Right lobe of liver (tissue), 6 donors: ENCODE measurements at places on chromosomes 3 and 15. TPM values are rescaled to one million over a fixed set of nuclear protein-coding genes. Genes with fewer than 3 reads are reported as not detected.

DNA sequence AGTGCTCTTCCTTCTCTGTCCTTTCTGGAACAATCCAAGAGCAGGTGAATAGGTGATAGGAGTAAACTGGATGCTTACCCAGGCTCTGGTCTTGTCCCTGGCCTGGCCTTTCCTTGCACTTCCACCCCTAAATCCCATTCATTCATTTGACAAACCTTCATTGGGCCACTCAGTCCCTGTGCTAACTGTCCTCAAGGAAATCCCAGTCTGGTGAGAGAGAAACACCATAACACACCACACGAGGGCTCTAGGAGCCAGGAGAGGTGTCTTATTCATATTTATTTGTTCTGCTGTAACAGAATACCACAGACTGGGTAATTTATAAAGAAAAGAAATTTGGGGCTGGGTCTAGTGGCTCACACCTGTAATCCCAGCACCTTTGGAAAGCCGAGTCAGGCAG lies 22.8 kb downstream of the EFCC1 start:
- DNase-seq, result no peak
- no peaks in the 10 kb centered on the region for H3K36me3 ChIP-seq
- H3K4me1 ChIP-seq, result peaks cover 7% of the 10 kb centered on the region
- H3K27ac ChIP-seq, result no peak overlapping the region
- H3K4me3 ChIP-seq, result no peak overlapping the region

Gene CIDEC
- total RNA-seq, result 1.0 TPM

DNA sequence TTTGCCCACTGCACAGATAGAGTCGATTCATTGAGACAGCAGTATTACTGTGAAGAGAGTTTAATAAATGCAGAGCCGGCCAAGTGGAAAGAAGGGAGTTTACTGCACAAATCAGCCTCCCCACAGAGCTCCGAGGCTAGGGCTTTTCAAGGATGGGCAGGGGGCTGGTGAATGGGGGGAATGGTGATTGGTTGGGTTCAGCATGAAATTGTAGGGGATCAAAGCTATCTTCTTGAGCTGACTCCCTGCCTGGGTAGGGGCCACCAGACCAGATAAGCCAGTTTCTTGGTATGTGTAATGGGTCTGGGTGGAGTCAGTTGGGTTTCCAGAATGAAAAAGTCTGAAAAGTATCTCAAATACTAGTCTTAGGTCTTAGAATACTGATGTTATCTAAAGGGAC lies 66.6 kb downstream of the SYNPR start:
- no peaks in the 10 kb centered on the region for H3K4me1 ChIP-seq
- no peak overlapping the region for H3K27ac ChIP-seq
- H3K27me3 ChIP-seq, result peaks cover 3% of the 10 kb centered on the region
- no peaks in the 10 kb centered on the region for H3K36me3 ChIP-seq
- DNase-seq, result no peak

Gene DISP2
- total RNA-seq, result 0.39 TPM

- H3K27me3 ChIP-seq, result no peaks in the 10 kb centered on the region
- no peaks in the 10 kb centered on the region for H3K4me1 ChIP-seq
Observed at GRCh38 chr3:134516905-134517304, 31.0 kb downstream of the CEP63 start.

Gene CCR9
- total RNA-seq, result not detected

Gene ESYT3
- 0.29 TPM for total RNA-seq

GRCh38 chr15:56390739-56391267 lies 25.6 kb downstream of the TEX9 start:
- no peak for DNase-seq
- no peaks in the 10 kb centered on the region for H3K27me3 ChIP-seq
- H3K4me1 ChIP-seq, result no peaks in the 10 kb centered on the region
- no peak overlapping the region for H3K27ac ChIP-seq
- H3K36me3 ChIP-seq, result no peaks in the 10 kb centered on the region

DNA sequence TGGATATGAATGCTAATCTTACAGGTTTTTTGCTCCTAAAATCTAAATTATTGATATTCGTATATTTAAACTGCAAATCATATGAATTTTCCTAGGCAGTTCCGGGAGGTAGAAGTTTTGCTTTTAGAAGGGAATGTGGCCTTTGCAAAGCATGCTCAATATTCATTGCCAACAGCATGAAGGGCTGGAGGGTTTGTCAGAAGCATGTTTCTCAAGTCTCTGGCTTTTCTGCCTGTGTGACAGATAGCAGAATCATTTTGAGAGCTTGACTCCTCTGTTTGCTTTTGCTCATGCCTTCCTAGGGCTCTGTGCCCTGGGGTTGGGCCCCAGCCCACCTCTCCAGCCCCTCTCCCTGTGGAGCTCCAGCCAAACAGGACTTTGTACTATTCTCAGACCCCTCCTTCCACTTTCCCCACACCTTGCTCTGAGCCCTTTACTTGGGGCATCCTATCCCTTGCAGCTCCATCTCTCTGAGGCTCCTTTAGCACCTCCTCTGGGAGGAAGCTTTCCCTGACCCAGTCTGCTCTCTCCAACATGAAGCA lies 91.3 kb downstream of the ARNT2 start:
- H3K4me1 ChIP-seq, result no peaks in the 10 kb centered on the region
- no peak overlapping the region for H3K27ac ChIP-seq
- no peak for DNase-seq
- no peak overlapping the region for H3K4me3 ChIP-seq
- H3K27me3 ChIP-seq, result no peaks in the 10 kb centered on the region
- H3K36me3 ChIP-seq, result no peaks in the 10 kb centered on the region

- no peaks in the 10 kb centered on the region for H3K36me3 ChIP-seq
- H3K27ac ChIP-seq, result no peak overlapping the region
- DNase-seq, result no peak
- no peaks in the 10 kb centered on the region for H3K4me1 ChIP-seq
- no peak overlapping the region for H3K4me3 ChIP-seq
- H3K27me3 ChIP-seq, result no peaks in the 10 kb centered on the region
Observed at GRCh38 chr3:132008837-132009236, 26.0 kb downstream of the CPNE4 start.

GRCh38 chr3:31275038-31275572 lies 257.6 kb upstream of the STT3B start:
- H3K27me3 ChIP-seq, result no peaks in the 10 kb centered on the region
- H3K27ac ChIP-seq, result no peak overlapping the region
- peaks cover 9% of the 10 kb centered on the region for H3K4me1 ChIP-seq

DNA sequence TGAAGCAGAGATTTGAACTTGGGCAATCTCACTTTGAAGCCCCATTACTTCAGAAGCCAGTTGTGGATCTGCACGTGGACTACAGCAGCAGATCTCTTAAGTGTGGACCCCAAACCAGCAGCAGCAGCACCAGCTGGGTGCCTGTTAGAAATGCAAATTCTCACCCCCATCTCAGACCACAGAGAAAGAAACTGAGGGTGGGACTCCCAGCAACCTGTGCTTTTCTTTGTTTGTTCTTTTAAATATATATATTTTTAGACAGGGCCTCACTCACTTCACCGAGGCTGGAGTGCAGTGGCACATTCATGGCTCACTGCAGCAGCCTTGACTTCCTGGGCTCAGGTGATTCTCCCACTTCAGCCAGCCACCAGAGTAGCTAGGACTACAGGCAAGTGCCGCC lies 53.2 kb downstream of the SLTM start:
- no peak overlapping the region for H3K27ac ChIP-seq
- peaks cover 26% of the 10 kb centered on the region for H3K36me3 ChIP-seq
- no peak for DNase-seq
- H3K4me3 ChIP-seq, result no peak overlapping the region
- H3K27me3 ChIP-seq, result no peaks in the 10 kb centered on the region

GRCh38 chr3:146468234-146468633 lies 1.1 kb downstream of the PLSCR2 start:
- DNase-seq, result no peak
- no peaks in the 10 kb centered on the region for H3K36me3 ChIP-seq
- no peak overlapping the region for H3K4me3 ChIP-seq
- H3K27me3 ChIP-seq, result no peaks in the 10 kb centered on the region
- H3K4me1 ChIP-seq, result no peaks in the 10 kb centered on the region
- H3K27ac ChIP-seq, result no peak overlapping the region

- no peaks in the 10 kb centered on the region for H3K36me3 ChIP-seq
- H3K4me1 ChIP-seq, result peaks cover 36% of the 10 kb centered on the region
- peak overlapping the region; percentile 30 for H3K27ac ChIP-seq
Observed at GRCh38 chr15:61084944-61085367, 144.1 kb downstream of the RORA start.

Gene TMCO5A
- total RNA-seq, result not detected

DNA sequence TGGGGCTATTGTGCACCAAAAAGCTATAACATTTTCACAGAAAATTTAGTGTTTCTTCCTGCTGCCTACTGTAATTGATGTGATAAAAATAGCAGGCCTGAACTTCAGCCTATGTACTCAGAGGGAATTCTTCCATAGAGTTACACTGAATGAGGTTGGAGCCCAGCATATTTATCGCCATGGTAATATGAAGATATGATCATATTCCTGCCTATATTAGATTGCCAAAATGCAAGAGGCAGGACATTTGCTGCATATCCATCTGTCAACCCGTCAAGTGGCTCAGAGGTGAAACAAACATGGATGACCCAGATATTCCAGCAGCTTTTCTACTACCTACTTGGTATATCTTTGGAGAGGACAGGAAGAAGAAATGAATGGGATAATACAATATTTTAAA lies 1150.6 kb downstream of the TBL1XR1 start:
- H3K27ac ChIP-seq, result no peak overlapping the region
- H3K27me3 ChIP-seq, result no peaks in the 10 kb centered on the region
- H3K4me3 ChIP-seq, result no peak overlapping the region
- H3K36me3 ChIP-seq, result no peaks in the 10 kb centered on the region
- H3K4me1 ChIP-seq, result no peaks in the 10 kb centered on the region

Gene DZIP1L
- total RNA-seq, result 2.2 TPM

DNA sequence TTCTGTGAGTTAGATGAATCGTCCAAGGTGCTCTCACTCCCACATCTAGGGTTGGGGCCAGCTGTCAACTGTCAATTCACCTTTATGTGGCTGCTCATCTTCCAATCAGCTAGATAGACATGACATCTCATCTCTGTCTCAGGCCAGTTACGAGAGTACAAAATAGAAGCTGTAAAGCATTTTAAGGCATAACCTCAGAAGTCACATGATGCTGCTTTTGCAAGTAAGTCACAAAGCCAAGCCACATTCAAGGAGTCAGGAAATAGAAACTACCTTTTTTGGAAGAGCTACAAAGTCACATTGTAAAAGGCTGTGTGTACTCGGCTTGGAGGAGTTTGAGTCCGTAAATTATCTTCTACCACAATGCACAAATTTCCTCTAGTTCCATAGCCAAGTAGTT lies 5.1 kb upstream of the CCR1 start:
- no peaks in the 10 kb centered on the region for H3K36me3 ChIP-seq
- DNase-seq, result no peak
- no peaks in the 10 kb centered on the region for H3K4me1 ChIP-seq
- no peak overlapping the region for H3K27ac ChIP-seq
- H3K27me3 ChIP-seq, result no peaks in the 10 kb centered on the region

GRCh38 chr15:60480888-60481287 lies 1.9 kb upstream of the ICE2 start:
- peak overlapping the region; percentile 92 for H3K27ac ChIP-seq
- no peaks in the 10 kb centered on the region for H3K27me3 ChIP-seq
- no peaks in the 10 kb centered on the region for H3K36me3 ChIP-seq
- no peak for DNase-seq

DNA sequence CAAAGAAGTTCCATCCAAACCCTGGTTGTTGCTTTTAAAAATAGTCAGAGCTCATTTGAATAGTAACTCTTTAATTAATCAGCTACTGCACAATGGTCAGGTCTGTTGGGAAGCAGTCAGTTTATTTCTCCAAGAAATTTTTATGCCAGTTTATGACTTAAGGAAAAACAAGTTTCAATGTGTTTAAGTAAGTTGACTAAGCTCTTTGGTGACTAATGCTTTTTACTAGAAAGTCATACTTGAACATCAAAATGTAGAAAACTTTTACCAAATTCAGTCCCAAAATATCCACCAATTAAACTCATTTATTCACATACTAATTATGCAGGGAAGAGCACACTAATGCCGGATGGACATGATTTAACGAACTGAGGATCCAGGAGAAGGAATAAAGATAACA lies 22.1 kb downstream of the PRICKLE2 start:
- DNase-seq, result no peak
- H3K36me3 ChIP-seq, result no peaks in the 10 kb centered on the region
- H3K27me3 ChIP-seq, result no peaks in the 10 kb centered on the region
- H3K27ac ChIP-seq, result no peak overlapping the region
- no peaks in the 10 kb centered on the region for H3K4me1 ChIP-seq

Gene AQP9
- total RNA-seq, result 191 TPM

GRCh38 chr15:39391230-39391629 lies 189.6 kb upstream of the THBS1 start:
- H3K4me3 ChIP-seq, result no peak overlapping the region
- H3K27me3 ChIP-seq, result no peaks in the 10 kb centered on the region
- H3K27ac ChIP-seq, result no peak overlapping the region
- no peaks in the 10 kb centered on the region for H3K36me3 ChIP-seq

DNA sequence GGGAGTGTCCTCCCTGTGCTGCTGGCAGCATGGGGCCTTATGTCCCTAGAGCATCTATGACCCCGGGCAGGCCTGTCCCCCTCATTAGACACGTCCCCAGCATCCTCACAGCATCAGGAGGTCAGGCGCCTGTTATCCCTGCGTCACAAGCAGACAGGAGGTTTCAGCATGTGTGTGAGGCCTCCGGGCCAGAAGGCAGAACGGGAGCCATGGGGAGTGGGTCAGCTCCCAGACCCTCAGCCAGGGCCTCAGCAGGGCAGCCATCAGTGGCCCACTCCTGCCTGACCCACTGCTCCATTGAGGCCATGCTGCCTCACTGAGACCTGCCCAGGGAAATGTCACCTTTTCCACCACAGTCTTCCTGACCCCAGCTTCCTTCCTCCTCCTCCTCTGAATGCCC lies 71.6 kb downstream of the DNAJB8 start:
- no peaks in the 10 kb centered on the region for H3K27me3 ChIP-seq
- no peaks in the 10 kb centered on the region for H3K36me3 ChIP-seq
- no peaks in the 10 kb centered on the region for H3K4me1 ChIP-seq
- no peak for DNase-seq

Gene MRPL3
- 36.2 TPM for total RNA-seq

Gene LMLN
- total RNA-seq, result 2.0 TPM

- H3K27me3 ChIP-seq, result no peaks in the 10 kb centered on the region
- no peak overlapping the region for H3K4me3 ChIP-seq
- peaks cover 17% of the 10 kb centered on the region for H3K4me1 ChIP-seq
- no peak overlapping the region for H3K27ac ChIP-seq
Observed at GRCh38 chr3:177538048-177538749, 340.9 kb upstream of the TBL1XR1 start.

DNA sequence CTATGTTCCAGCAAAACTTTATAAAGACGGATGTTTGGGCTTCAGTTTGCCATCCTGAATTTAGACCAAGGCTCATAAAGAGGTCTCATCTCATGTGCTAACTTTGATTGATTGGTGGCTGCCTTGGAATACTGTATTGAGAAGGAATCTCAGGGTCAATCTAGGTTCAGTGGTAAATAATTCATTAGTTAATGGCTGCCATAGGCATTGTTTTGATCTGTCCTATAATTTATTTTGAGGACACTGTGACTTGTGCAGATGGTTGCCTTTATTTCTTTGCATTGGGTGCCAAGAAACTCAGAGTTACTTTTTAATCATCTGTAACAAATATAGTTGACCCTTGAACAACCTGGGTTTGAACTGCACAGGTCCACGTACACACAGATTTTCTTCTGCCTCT lies 159.8 kb downstream of the B3GALNT1 start:
- no peaks in the 10 kb centered on the region for H3K36me3 ChIP-seq
- H3K4me3 ChIP-seq, result no peak overlapping the region
- no peaks in the 10 kb centered on the region for H3K27me3 ChIP-seq
- H3K4me1 ChIP-seq, result peaks cover 12% of the 10 kb centered on the region
- no peak overlapping the region for H3K27ac ChIP-seq

Gene VEPH1
- 0.51 TPM for total RNA-seq
